Peyer's patch (tissue), 4 donors: ENCODE measurements at places on chromosomes 4 and X. TPM values are rescaled to one million over a fixed set of nuclear protein-coding genes. Genes with fewer than 3 reads are reported as not detected.
A peak's percentile ranks its signal among the peaks of the same experiment; 100 is the strongest.

SASH3 gene
- total RNA-seq, result 6.2 TPM

DNA sequence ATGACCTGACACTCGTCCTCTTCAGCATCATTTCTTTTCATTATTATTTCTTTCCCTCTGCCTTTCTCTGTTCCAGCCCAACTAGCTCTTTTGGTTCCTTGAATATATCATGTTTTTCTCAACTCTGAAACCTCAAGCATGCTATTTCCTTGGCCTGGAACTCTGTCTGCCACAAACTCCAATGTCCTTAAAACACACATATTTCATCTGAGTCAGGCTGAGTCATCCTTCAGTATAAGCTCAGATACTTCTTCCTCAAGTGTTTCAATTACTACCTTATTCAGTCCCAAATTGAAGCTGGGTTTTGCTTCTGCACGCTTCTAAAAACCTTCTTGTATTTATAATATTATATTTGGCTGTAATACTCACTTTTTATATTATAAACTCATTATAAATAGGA is 424.2 kb downstream of the PDGFC start:
- no peak for DNase-seq

ADGRL3 gene
- 9.3 TPM for total RNA-seq

DNA sequence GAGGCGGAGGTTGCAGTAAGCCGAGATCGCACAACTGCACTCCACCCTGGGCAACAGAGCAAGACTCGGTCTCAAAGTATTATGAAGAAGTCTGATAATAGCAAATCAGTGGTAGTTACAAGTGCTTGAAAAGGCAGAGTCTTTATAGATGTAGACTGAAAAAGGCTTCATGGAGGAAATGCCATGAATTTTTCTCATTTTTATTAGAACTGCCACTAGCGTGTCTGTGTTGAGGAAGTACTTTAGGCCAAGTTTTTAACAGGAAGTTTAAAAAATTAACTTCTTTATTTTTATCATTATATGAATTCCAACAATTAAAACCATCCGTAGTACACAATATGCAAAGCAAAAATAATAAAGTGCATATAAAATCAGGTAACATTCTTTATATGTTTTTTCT is 32.8 kb upstream of the IL13RA1 start:
- no peak for DNase-seq

DNA sequence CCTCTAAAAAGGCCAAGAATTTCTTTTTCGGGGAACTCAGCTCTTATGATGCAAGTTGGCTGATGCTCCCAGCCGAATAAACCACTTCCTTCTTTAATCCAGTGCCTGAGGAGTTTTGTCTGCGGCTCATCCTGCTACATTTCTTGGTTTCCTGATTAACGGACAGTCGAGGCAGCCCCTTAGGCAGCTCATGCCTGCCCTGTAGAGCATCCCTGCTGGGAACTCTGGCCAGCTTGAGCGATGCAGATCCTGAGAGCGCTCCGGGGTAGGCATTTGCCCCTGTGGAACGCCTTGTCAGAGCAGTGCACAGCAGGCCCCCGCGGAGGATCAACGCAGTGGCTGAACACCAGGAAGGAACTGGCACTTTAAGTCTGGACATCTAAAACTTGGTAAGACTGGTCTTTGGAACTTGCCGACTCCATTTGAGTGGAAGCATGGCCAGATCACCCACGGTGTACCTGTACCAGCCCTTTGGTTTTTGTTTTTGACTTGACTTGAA is 3.1 kb downstream of the CT45A10 start:
- DNase-seq, result no peak

- no peak for DNase-seq
These were observed 425.7 kb downstream of the GPAT3 start for GRCh38 chr4:83961575-83961974.

GRCh38 chr4:127251423-127251822 is 381.3 kb upstream of the INTU start:
- DNase-seq, result no peak

SYTL5 gene
- 1.7 TPM for total RNA-seq

DNA sequence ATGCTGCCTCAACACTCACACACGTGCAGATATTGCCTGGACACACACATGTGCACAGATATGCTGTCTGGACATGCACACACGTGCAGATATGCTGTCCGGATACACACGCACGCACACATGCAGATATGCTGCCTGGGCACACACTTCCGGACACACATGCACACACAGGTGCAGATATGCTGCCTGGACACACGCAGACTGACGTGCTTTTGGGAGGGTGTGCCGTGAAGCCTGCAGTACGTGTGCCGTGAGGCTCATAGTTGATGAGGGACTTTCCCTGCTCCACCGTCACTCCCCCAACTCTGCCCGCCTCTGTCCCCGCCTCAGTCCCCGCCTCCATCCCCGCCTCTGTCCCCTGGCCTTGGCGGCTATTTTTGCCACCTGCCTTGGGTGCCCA is 14.7 kb downstream of the FGFRL1 start:
- DNase-seq, result peak; percentile 74

DNA sequence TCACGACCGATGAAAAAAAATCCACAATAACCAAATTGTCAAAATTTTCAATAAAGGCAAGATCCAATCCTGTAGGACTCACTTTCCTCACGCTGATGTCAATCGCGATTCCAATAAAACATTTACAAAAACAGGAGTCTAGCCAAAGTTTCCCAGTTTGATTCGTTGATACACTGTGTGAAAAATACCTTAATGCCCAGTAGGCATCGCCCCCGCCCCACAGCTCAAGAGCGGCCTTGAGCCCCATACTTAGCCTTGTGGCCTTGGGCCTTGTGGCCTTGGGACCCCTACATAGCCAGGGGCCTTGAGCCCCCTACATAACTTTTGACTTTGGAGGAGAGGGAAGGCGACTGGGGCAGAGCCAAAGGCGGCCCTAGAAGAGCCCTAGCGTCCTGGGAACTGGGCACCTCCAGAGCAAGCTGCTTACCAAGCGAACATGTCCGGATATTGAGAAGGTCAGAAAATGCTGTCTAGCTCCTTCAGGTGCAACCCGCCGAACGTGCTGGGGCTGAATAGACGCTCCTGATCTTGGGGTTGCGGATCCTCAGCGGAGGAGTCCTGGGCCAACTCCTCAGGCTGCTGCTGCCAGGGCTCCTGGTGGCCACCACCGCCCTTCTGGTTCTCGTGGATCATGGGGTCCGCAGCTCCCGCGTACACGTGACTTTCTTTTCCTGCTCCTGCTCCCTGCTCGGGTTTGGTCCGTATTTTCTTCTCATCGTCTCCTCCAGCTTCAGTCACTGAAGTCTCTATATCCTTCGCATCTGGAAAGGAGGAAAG is 62.9 kb downstream of the RHOXF2B start:
- no peak for DNase-seq

DNA sequence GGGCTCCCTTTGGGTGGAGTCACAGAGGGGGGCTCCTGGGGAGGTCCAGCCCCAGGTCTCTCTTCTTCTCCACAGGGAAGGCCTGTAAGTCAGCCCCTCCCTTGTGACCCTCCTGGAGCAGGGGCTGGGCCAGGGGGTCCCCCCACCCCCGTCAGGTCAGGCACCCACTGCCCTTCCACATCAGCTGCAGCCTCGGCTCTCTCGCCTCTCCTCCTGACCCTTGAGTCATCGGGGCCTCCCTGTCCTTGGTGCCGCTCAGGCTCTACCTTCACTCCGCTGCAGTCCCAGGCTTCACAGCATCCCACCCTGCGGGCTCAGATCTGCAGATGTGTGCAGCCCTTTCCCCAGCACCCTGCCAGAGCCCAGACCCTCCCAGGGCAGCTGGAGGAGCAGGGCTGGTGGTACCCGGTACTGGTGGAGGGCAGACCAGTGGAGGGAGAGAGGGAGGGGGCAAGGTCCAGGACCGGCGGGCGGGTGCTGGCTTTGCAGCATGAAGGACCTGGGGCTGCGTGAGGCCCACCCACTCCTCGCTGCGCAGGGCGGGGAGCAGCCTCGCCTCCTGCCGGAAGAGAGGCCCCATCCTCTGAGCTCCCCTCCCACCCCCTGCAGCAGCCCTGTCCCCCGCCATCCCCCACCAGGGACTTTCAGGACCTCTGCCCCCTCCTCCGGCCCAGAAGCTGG is 117.1 kb downstream of the FAM53A start:
- DNase-seq, result no peak

DNA sequence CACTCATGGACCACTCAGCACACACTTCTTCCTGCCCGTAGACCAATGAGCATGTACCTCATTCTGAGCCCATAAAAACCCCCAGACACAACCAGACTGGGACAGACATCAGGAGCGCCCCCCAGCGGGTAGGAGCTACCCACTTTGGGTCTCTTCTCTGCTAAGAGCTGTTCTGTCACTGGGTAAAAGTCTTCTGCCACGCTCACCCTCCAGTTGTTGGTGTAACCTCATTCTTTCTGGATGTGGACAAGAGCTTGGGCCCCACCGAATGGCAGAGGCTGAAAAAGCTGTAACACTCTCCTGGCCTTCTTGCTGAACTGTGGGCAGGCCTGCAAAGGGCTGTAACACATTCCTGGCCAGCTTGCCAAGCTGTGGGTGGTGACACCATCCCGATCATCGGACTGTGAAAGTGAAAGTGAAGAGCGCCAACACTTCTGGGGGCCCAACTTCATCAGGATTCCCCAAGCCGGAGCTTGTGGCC is 137.6 kb downstream of the TECRL start:
- no peak for DNase-seq

GRCh38 chrX:105109936-105110335 is 110.6 kb downstream of the TEX13A start:
- no peak for DNase-seq

DNA sequence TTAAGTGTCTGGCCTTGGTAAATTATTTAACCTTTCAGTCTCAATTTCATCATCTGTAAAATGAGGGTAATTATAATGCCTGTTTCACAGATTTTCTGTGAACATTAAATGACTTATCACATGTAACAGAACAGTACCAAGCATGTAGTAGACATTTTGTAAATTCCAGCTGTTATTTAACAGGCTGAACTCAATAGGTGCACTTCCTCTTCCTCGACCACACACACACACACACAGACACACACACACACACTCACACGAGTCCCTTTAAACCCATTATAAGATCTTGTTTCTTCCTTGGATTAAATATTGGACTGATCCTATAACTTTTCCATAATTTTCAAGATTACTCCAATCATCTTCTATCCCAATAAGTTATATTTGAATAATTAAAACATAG is 53.4 kb upstream of the COL25A1 start:
- no peak for DNase-seq

GRCh38 chr4:150805183-150806025 is 209.7 kb downstream of the LRBA start:
- DNase-seq, result no peak

GRCh38 chr4:185143601-185143969 is 519 bp downstream of the SLC25A4 start:
- DNase-seq, result peak; percentile 46

STIM2 gene
- total RNA-seq, result 35.7 TPM

- DNase-seq, result no peak
These were observed 105.6 kb downstream of the C4orf51 start for GRCh38 chr4:145785391-145786008.

DNA sequence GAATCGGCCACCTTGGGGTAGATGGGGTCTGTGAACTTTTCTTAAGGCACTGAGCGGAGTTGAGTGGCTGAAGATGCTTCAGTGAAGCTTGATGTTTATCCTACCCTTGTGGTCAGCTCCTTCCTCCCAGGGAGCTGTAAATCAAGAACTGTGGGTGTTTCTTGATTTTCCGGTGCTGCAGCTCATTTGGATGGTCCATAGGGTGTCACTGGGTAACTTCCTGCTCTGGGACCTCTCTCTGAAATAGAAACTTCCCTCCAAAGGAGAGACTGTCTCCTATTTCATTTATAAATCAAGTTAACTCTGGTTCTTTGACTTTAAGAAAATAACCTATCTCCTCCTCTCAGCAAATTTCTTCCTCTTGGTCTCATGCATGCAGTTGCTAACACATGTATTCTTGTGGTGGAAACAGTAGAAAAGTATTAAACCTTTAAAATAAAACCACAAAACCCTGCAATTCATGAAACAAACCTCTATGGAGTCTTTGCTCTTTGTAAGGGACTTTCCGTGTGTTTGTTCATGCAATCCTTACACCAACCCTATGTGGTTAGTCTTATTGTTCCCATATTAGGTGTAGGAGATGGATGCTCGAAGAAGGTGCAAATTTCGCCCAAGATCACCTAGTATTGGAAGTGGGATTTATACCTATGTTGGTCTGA is 110.3 kb downstream of the SHROOM3 start:
- DNase-seq, result no peak

HEPH gene
- 232 TPM for total RNA-seq

- peak; percentile 57 for DNase-seq
These were observed 213.1 kb upstream of the MID1 start for GRCh38 chrX:10833299-10834169.

- DNase-seq, result no peak
These were observed 55.2 kb downstream of the CLOCK start for GRCh38 chr4:55491486-55491885.

- DNase-seq, result no peak
These were observed 381.1 kb upstream of the MAD2L1 start for GRCh38 chr4:120447774-120448173.

- DNase-seq, result peak; percentile 52
These were observed 46.8 kb downstream of the UGT2A3 start for GRCh38 chr4:68904786-68905185.

BLOC1S4 gene
- total RNA-seq, result 20.4 TPM

- no peak for DNase-seq
These were observed 160.3 kb upstream of the RASGEF1B start for GRCh38 chr4:81631958-81632441.

GRCh38 chrX:129347291-129347690 is 176.0 kb downstream of the SMARCA1 start:
- DNase-seq, result no peak

IQSEC2 gene
- 45.0 TPM for total RNA-seq

SEC31A gene
- 258 TPM for total RNA-seq

DNA sequence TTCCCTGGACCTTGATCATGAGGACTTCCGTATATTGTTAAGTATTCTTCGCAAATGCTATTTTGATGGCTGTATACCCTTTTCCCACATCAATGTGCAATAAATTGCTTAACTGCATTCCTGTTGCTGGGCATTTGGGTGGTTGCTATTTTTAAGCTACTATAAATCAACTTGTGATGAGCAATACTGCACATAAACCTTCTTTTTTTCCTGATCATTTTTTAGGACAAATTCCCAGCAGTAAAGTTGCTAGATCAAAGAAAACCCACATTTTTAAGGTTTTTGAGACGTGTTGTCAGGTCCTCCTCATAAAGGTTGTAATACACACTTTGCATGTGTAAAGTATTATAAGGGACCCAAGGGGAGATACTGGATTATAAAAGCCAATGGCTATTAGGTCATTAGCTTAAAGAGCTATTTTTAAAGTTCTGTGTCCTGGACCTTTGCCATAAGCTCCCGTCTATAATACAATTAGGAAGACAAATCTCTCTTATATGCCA is 35.6 kb downstream of the LIMCH1 start:
- DNase-seq, result no peak

PWWP3B gene
- not detected for total RNA-seq
